ENCODE measurements at places on chromosomes 16 and 17.
A peak's percentile ranks its signal among the peaks of the same experiment; 100 is the strongest.

- no peak for DNase-seq
Observed at GRCh38 chr16:534856-535445, 7.4 kb downstream of the CAPN15 start.

DNA sequence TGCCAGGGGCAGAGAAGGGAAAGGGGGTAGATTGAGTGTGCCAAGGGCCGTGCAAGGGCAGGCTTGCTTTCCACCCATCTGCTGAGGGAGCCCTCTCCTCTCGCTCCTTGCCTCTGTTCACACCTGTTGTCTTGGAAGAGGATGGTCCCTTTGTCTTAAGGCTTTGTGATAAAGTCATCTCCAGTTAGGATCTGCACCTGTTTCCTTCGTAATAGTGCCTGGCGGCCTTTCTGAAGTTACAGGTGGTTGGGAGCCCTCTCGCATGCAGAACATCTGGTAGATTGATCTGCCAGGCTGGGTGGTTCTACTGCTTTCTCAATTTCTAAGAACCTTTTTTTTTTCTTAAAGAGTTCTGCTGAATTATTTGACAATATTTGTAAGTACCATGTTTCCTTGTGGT lies 16.3 kb downstream of the UBFD1 start:
- no peak for DNase-seq

- no peak for DNase-seq
Observed at GRCh38 chr16:70480127-70481105, 26.0 kb downstream of the FCSK start.

- peak; percentile 5 for DNase-seq
Observed at GRCh38 chr17:5841862-5842261, 228.3 kb upstream of the WSCD1 start.

GRCh38 chr17:33647956-33648355 lies 354.9 kb upstream of the ASIC2 start:
- DNase-seq = no peak

GRCh38 chr17:44792276-44792675 lies 33.5 kb downstream of the ADAM11 start:
- no peak for DNase-seq

DNA sequence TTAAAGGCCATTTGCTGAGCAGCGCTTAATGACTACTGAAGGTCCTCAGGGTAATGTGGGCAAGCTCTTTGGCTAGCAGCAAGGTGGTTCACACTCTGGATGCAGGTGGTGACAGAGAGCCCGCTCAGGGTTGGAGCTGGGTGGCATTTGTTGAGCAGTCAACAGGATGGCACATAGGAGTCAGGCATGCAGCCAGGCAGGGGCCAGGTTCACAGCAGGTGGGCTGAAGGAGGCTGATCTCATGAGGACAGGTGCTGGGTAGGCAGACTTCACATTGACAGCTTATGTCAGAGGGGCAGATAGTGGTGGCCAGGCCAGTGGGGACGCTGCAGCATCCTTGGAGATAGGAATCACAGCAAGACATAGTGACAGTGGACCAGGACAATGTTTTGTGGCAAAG lies 4.5 kb downstream of the KRTAP3-1 start:
- no peak for DNase-seq

DNA sequence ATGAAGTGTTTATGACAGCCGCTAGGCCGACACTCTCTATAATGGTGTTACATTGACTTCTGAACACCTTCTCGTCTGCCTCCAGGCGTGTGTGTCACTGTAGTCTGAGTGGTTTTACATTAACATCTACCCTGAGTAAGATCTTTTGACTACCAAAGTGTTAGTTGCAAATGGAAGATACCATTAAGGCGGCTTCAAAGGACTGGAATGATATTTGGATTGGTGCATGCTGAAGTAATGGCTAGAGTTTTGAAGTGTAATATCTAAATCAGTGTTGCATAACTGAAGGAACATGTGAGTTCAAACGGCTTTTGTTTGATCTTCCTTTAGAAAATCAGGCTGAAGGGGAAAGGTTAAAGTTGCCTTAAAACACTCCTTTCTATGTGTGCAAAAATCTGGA lies 52.2 kb downstream of the BCAS3 start:
- no peak for DNase-seq

DNA sequence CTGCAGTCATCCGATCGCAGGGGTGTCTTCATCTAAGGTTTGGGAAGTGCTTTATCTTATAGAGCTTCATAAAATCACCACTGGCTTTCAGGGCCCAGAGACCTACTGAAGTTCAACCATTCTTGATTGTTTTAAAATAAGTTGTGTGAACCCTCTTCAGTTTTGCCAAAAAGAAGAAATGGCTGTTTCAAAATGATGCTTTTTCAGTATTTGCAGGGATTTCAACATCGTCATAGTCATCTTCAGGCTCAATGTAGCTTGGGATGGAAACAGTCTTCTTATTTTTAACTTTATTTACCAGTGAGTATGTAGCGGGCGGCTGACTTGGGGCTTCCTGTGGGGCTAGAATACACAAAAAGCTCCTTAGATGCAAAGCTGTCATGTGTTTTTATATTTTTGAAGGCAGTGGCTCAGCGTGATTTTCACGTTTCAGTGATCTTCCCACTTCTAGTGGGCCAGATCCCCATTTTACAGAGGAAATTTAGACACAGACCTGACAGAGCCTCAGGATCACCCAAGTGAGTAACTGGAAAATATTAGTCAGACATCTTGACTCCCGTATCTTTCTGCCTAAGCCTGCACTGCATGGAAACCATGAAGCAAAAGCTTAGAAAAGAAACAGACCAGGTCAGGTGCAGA lies 19.1 kb upstream of the ZNF594 start:
- no peak for DNase-seq

GRCh38 chr16:67383284-67383683 lies 10.0 kb downstream of the TPPP3 start:
- DNase-seq = no peak

- no peak for DNase-seq
Observed at GRCh38 chr16:81697616-81698309, 81.3 kb upstream of the PLCG2 start.

GRCh38 chr17:73697872-73698271 lies 53.6 kb upstream of the SDK2 start:
- no peak for DNase-seq

DNA sequence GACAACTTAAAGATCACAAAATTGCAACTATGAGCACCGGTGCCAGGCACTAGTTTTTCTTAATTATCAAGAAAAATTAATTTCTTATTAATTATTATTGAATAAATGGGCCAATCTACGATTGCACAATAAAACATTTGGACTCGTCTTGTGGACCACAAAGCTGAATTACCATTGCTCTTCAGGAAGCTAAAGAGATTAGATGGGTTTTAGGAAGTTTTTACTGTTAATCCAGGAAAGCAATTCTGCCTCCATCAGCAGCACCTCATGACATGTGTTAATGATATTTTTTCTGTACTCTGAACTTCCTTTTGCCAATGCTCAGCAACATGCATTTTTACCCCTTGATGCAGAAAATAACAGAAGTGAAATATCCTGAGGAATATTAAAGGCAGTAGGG lies 37.9 kb downstream of the HS3ST3A1 start:
- DNase-seq = no peak

DNA sequence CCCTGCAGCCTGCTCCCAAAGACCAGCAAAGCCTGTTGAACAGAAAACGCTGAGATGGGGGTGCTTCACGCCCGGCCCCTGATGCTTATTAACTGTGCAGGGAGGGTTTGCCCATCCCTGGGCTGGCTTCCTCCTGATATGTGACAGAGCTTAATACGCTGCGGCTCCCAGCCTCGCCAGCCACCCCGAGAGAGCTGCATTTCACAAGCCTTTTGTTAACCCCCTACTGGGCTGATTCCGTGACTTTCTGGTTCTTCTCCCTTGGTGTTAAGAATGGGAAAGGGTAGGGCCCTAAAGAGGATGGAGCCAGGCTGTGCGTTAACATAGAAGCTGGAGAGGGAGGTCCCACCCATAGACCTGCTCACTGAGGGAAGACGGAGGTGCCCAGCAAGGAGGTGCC lies 211.8 kb downstream of the ENGASE start:
- no peak for DNase-seq

- peak; percentile 55 for DNase-seq
Observed at GRCh38 chr17:1644493-1645206, 882 bp downstream of the SCARF1 start.

DNA sequence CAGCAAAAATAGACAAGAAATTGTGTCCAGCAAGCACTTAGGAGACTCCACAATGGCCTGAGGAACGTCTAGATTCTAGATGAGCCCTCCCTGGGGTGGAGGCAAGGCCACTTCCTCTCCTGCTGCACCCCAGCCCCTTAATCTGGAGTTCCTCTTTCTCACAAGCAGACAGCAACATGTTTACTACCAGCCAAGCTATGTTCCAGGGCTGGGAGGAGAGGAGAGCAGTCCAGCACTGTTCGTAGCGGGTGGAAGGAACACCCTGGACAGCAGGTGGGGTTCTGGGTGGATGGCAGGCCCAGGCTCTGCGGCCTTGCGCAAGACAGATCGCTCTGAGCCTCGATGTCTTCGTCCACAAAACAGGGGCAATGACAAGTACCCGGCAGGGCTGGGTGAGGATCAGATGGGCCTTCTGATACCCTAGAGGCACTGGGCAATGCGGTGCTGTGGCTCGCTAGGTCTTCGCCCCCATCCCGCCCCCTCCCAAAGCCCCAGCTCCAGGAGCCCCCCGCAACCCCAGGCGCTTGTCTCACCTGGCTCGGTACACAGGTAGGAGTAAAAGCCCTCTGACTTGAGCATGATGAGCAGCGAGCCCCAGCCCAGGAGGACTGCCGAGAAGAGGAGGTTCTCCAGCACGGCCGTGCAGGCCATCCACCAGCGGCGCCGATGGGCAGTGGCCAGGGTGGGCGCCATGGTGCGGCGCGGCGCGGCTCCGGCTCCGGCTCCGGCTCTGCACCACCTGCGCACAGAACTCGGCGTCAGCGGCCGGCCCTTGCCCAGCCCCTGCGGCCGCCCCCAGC lies 1.3 kb downstream of the SLC43A2 start:
- peak; percentile 90 for DNase-seq

GRCh38 chr17:32287804-32288511 lies 22.3 kb downstream of the RHBDL3 start:
- DNase-seq = no peak

- no peak for DNase-seq
Observed at GRCh38 chr17:81148986-81149533, 16.2 kb upstream of the PVALEF start.

GRCh38 chr17:68006797-68007196 lies 10.5 kb upstream of the C17orf58 start:
- no peak for DNase-seq

GRCh38 chr17:9821921-9822320 lies at the start of gene GSG1L2:
GSG1L2 (minus strand) TSS chr17:9822079; CDS start chr17:9822071, 8 bp downstream.
- no peak for DNase-seq

GRCh38 chr16:7548796-7549318 lies 216.2 kb downstream of the RBFOX1 start:
- DNase-seq = no peak

- no peak for DNase-seq
Observed at GRCh38 chr17:33498069-33498468, 205.0 kb upstream of the ASIC2 start.

DNA sequence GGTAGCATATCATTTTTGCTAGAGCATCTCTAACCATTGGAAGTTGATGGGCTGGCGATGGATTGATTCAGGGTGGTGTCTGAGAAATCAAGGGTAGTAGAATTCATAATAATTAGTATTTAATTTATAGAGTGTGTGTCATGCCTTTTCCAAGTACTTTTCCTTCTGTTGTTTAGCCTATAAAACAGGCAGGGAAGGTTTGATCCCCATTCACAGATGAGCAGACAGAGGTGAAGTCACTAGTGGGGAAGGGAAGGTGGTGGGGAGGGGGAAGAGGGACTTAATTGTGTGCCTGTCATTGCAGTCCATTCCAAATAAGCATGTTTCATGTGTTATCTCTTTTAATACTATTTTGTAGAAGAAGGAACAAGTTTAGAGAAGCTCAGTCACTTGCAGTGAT lies 131.3 kb downstream of the MSI2 start:
- no peak for DNase-seq

DNA sequence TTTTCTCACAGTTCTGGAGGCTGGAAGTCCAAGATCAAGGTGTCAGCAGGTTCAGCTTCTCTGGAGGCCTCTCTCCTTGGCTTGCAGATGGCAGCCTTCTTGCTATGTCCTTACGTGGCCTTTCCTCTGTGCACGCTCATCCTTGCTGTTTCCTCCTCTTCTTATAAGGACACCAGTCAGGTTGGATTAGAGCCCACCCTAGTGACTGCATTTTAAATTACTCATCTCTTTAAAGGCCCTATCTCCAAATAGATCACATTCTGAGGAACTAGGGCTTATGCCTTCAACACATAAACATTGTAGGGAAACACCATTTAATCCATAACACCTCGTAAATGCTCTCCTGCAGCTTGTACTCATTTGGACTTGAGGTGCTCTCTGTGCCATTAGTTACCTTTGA lies 36.3 kb downstream of the DHRS7C start:
- no peak for DNase-seq

- DNase-seq = no peak
Observed at GRCh38 chr17:48426019-48426665, 3.9 kb downstream of the SKAP1 start.

DNA sequence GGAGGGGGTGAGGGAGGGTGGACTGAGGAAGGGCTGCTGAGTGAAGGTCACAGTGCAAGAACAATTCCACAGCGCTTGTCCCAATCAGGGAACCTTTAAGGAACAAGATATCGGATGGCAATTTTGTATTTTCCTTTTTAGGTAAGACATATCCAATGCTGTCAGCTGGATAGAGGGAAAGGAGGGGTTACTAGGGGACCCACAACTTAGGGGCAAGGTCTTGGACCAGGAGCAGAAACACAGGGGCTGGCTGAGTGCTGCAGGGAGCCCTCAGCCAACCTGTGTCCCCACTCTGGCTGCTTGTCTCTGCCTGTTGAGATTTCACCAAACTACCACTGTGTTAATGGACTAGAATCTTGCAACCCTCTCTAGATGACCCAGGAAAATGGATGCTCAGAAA lies 47.6 kb downstream of the AKAP1 start:
- no peak for DNase-seq

GRCh38 chr17:74671031-74671771 lies 41.5 kb downstream of the CD300LF start:
- peak; percentile 79 for DNase-seq

DNA sequence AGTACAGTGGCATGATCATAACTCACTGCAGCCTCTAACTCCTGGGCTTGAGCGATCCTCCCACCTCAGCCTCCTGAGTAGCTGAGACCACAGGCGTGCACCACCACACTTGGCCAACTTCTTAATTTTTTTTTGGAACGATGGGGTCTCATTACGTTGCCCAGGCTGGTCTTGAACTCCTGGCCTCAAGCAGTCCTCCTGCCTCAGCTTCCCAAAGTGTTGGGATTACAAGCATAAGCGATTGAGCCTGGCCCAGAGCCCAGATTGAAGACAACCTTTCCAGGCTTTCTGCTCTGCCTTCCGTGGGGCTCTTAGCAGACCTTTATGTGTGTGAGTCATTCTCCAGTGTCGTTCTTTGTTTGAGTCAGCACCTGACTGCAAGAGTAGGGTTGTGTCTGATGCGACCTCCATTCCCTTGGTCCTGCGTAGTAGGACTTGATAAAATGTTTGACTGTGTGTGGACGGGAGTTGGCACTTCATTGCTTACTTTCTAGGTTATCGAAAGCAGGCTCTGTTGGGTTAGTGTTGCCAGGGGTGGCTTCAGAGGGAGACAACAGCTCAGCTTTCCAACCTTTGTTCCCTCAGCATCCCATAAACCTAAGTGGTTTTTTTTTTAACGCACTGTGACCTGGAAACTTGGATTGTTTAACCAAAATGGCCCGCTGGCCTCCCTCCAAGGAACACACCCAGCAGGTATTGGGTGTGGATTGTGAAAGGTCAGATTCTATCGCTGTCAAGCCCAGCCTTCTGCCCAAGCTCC lies 26.4 kb downstream of the EEF2K start:
- DNase-seq = no peak

- no peak for DNase-seq
Observed at GRCh38 chr16:89410794-89411309, 79.5 kb downstream of the ANKRD11 start.

- DNase-seq = no peak
Observed at GRCh38 chr17:2893422-2893914, 97.2 kb downstream of the RAP1GAP2 start.
